Progenitor cell of endocrine pancreas (in vitro differentiated cells): ENCODE measurements at places on chromosomes 3 and 15.

- no peak for DNase-seq
Observed at GRCh38 chr3:118505784-118506183, 528.9 kb downstream of the IGSF11 start.

- no peak for DNase-seq
Observed at GRCh38 chr3:128112357-128112968, 11.1 kb downstream of the RUVBL1 start.

DNA sequence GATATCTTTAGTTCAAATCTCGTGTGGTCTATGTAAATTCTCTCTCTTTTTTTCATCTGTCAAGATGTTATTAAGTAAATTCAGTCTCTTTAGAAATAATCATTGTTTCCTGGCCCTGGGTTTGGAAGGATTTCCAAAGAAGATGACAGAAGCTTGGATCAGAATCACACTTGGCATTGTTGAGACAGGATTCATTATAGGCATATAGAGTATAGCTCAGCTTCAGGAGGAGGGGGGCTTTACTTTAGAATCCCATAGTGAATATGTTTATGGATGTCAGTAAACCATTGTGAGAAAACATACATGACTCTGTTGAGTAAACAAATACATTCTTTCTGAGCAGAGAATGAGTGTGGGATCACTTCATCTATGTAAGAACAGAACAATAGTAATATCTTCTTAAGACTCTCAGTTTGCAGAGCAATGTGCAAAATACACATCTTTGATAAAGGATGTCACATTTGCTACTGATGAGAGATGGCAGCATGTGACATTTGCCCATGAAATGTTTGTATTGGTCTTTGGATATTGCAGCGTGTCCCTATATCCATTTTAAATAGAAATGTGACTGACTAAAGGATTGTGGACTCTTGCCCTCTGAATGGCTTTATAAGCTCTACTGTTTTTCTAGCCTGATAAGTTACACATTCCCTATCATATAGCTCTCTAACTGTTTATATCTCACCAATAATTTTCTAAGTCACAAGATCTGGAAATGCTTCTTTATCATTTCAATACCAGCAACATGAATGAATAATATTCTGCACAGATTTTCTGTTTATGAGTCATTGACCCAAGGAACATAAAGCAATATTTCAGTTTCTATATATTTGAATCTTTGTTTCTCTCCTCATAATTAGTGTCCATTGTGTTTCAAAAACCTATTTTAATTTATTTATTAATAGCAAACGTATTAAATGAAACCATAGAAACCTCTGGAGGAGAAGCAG lies 95.6 kb upstream of the THRB start:
- DNase-seq = no peak

DNA sequence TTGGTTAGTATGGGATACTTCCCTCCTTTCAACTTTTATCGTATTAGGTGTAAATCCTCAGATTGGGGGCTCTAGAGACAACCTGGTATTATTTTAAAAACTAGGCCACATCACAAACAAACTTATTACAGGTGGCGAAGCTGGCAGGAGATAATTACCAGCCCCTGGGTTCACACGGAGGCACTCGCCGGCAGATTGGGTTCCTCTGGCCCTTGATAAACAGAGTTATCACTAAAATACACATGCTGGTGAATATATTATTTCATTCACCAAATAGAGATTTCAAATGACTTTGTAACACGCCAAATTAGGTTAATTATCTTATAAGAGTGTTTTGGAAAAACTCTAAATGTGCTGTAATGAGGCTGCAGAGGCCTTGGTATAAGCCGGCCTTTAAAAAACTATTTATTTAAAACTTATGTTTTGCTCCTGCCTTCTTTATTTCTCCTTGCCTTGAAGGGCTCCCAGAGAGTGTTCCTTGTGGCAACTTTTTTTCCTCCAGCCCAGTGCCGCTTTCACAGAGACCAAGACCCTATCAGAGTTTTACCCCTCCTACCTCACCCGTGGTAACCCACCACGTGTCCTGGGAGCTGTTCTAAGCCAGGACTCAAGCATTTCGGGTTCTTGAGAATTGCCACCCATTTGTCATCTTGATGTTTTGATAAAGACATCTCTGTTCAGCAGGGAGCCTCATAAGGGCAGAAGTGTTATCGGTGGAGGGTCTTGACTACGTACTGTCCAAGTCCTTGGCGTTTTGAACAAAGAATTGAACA lies 468.6 kb upstream of the CFAP20DC start:
- no peak for DNase-seq

- no peak for DNase-seq
Observed at GRCh38 chr15:49734831-49735508, 114.1 kb downstream of the DTWD1 start.

- DNase-seq = peak; percentile 44
Observed at GRCh38 chr15:75307778-75308390, 25.2 kb downstream of the GOLGA6D start.

GRCh38 chr3:17749281-17749680 lies 6.8 kb upstream of the TBC1D5 start:
- no peak for DNase-seq

- DNase-seq = no peak
Observed at GRCh38 chr3:112199622-112200316, 66.7 kb upstream of the GCSAM start.

DNA sequence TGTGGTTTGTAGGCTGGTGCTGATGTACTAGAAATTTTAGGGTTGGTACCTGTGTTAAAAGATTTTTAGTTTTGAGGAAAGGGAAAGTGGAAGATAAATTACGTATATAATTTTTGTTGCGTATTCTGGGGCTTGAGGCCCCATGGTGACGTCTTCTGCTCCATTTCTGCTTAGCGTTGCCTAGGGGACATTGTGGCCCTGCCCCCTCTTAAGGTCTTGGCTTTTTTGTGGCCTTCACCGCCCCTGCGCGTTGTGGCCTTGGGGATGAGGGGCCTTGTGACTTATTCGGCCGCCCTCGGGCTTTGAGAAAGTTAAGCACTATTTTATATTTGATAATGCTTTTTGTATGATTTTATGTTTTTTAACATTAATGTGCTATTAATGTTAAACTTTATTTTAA lies 182.0 kb downstream of the KLF13 start:
- no peak for DNase-seq

DNA sequence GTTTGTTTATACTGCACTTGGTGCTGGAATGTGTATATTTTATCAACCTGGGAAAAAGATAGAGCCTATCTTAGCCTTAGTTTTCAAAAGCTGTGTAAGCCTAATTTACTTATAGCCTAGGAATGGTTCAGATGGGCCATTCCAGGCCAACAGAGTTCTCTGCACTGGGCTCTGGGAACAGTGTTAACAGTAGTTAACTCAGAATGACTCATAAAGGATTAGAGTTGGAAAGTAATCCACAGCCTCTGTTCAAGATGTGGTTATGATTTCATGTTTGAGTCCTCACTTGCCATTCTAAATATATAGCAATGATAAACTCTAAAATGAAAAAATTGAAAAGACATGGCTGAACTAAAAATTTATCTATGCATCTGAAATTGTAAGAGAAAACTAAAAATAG lies 22.6 kb upstream of the PEX5L start:
- no peak for DNase-seq

DNA sequence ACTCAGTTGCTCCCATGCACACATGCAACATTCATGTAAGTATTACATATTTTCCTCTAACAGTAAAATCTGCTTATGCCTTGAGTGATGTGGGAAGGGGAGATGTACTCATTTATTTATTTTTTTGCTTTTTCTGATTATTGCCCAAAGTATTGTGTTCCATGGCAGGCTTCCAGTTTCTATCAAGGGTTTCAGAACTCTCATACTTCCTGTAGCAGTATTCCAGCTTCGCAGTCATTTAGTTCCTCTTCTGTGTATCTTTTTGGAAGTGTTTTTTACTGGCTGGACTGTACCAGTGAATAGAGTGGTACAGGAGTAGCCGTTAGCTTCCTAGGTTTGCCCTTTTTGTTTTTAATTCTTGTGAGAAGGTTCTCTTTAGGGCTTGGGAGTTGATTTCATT lies 26.9 kb downstream of the RAB11A start:
- no peak for DNase-seq

DNA sequence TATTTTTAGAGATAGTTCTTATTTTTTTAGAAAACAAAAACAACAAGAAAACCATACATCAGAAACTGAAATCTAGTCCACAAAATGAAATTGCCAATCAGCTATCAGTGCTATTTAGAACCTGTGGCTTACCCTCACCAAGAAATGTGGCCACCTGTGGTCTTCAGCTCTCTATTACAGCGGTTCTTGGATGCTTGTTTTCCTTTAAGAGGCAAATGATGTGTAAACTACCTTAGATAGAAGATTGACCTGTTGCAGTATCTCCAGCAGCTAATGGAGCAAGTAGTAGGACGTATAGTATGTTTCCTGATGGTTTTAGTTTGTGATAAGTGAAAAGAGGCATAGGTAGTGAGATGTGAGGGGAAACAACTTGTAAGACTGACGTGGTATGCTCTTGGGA lies 21.2 kb downstream of the TFG start:
- DNase-seq = no peak

- DNase-seq = no peak
Observed at GRCh38 chr3:67509471-67510075, 144.8 kb downstream of the SUCLG2 start.

DNA sequence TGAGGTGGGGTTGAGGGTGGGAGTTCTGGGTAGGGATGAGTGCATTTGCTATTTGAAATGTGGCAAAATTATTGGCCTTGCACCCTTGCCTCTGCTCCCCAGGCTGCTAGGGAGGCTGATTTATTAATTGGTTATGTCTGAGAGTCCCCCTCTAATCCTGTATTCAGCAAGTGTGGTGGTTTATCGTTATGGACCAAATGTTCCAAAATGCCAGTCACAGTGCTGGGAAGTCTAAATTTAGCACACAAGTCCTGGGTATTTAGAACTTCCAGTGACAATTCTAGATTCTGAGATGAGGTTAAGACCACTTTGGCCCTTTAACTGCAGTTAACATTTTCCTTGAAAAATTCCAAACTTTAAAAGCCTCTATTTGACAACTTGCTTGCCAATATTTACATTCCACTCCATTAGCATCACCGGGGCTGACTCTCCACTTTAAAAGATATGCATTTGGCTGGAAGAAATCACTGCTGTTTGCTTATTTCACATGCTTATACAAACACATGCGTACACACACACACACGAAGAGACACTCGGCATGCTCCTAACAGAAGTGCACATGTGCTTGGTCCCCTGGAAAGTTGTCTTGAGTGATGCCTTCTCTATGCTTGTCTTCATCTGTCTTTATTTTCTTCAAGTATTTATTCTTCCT lies 247.7 kb downstream of the IL20RB start:
- DNase-seq = no peak

GRCh38 chr3:147900851-147901250 lies 491.7 kb downstream of the ZIC1 start:
- DNase-seq = no peak

- no peak for DNase-seq
Observed at GRCh38 chr3:177337541-177338331, 140.5 kb upstream of the TBL1XR1 start.
